PC-9 (cell line): ENCODE measurements at places on chromosomes 5 and 9.

GRCh38 chr9:105330755-105331154 is 86.3 kb downstream of the SLC44A1 start:
- DNase-seq, result no peak

DNA sequence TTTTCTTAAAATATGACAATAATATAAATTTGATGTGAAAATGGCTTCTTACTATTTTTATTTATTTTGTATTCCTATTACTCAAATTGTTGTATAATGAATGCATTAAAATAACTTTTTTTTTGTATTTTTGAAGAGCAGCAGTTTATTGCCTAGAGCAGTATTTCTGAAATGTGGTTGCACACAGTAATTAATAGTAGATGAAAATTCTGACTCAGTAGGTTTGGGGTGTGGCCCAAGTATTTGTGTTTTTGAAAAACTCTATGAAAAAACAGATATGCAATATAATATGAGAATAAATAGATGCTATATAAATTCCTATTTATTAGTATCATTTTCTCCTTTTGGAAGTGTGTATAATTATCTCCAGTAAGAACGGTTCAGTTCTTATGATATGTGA is 2225.3 kb upstream of the C9orf72 start:
- DNase-seq, result no peak

GRCh38 chr9:98182889-98183599 is 9.4 kb downstream of the CORO2A start:
- DNase-seq, result no peak

GRCh38 chr5:139696167-139696893 is 48.2 kb downstream of the CXXC5 start:
- DNase-seq, result no peak
